Activated CD8-positive, alpha-beta memory T cell treated with anti-CD3 and anti-CD28 coated beads for 4 hours (primary cell): ENCODE measurements at places on chromosomes 7 and 10.

- DNase-seq = no peak
Measured at GRCh38 chr10:43902842-43903241, 254.2 kb upstream of the ZNF32 start.

DNA sequence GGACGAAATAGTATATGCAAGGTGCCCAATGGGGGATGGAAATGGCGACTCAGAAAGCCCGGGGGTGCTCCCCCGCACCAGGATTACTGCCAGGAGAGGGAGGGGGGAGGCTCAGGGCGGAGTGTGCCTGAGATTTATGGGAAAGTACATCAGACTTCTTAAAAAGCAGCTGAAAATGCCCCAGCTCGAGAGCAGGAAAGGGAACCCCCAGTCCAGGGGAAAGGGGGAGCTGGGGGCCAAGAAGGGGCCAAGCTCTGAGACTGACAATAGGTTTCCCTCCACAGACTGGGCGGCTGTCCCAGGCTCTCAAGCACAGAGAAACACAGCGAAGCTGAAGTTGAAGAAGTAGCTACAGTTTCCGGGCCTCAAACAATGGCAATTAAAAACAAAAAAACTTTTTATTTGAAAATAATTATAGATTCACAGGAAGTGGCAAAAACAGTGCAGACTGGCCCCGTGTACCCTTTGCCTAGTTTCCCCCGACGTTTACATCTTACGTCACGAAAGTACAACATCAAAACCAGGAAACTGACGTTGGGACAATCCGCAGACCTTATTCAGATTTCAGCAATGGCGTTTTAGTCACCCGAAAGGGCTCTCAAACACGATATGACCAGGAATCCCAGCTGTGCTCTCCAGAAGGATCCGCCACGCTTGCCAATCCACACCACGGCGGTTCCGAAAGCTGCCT, 83.9 kb upstream of the FGFR2 start:
- DNase-seq = no peak

- DNase-seq = no peak
Measured at GRCh38 chr7:127146746-127147536, 105.8 kb downstream of the GRM8 start.

GRCh38 chr10:95500649-95501048, 60.5 kb downstream of the SORBS1 start:
- DNase-seq = no peak

GRCh38 chr7:19713676-19714075, 4.8 kb upstream of the POLR1F start:
- no peak for DNase-seq

DNA sequence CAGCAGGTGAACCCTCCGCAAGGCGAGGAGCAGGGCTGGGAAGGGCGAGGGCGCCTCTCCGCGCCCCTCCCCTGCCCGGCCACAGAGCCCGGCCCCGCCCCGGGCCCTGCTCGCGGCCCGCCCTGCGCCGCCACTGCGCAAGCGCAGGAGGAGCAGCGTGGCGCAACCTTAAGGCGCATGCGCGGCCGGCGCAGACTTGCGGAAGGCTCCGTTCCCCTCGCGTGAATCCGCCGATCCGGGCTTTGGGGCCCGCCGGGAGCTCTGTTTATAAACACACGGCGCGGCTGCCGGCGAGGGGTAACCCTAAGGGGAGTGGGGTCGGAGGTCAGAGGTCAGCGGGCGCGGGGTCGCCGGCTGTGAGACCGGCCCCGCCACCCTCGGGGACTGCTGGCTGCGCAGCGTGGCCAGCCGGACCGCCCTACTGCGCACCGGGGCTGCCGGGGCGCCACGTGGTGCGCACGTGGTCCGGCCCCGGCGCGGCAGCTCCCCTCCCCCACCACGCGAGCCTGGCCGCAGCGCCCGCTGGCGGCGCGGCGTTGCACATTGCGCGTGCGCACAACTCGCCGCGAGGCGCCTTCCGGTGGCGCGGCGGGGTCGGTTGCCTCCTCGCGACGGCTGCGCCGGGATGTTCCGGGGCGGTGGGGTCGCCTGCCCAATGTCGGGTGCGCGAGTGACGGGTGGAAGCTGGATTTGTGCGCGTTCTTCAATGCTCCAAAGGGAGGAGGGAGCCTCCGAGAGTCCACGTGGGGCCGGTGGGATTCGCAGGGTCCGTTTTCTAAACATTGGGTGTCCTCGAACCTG, 40.2 kb upstream of the FOXK1 start:
- DNase-seq = peak; percentile 85

GRCh38 chr10:100877461-100877850, 35.3 kb upstream of the SLF2 start:
- DNase-seq = no peak

DNA sequence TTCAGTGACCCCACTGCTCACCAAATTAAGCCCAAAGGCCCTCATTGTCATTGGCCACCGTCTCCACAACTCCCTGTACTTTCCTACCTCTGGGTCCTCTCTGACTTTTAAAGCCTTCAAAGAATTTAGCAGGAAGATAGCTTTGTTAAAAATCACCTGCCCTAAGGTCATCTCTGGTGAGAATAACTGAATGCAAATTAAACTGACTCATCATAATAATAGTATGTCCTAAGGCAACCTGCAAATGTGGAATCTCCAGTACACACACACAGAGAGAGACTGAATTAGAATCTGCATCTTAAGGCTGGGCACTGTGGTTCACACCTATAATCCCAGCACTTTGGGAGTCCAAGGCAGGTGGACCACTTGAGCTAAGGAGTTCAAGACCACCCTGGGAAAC, 24.1 kb downstream of the OAT start:
- no peak for DNase-seq

GRCh38 chr7:52727632-52728031, 307.8 kb upstream of the POM121L12 start:
- DNase-seq = no peak

DNA sequence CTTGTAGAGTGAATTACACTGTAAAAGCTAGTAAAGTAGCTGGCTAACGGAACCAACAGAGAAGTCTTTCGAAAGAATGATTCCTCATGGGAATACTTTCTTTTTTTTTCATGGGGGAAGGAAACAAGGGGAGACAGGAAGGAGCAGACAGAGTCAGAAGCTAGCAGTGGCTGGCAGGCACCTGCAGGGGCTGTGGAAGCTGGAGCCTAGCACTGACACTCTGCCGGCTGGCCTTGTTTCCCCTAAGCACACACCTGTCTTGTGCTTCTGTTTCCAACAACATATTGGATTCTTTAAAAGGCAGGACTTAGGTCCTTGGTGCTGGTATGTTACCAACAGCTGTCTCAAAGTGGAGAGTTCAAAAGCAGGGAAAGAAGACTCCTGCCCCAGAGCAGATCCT, 24.7 kb downstream of the NOD1 start:
- DNase-seq = no peak
